ENCODE measurements at places on chromosomes 12 and 14.
A peak's percentile ranks its signal among the peaks of the same experiment; 100 is the strongest.

DNA sequence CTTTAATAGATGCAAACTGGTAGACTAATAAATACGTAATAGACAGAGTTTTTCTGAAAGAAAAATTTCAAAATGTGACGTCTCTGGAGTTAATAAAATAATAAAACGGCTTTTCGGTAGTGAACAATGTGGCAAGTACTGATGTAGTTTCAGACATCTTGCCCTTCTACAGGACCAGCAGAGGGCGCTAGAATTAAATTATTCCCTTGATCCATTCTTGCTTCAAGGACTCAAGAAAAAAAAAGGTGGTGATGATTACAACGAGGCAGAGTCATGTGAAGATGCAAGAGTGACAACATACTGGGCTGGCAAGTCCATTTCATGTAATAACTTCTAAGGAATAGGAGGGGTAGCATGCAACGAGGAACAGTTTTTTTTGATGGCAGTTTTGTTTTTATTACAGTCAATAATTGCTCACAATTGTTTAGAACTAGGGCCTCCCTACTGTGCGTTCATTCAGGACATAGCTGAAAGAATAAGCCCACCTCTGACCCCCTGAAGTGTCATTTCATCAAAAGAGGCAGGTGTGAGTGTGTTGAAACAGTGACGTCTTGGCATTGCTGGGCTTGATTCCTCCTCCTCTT lies 101.0 kb upstream of the GZMB start:
- DNase-seq, result peak; percentile 12

- peak; percentile 93 for DNase-seq
Measured at GRCh38 chr12:108633534-108634248, at the start of gene SELPLG. Gene SELPLG, minus strand, starts transcription at chr12:108633894. Its CDS starts 9,587 bp downstream, at chr12:108624307.

- no peak for DNase-seq
Measured at GRCh38 chr14:75650253-75651058, 10.2 kb downstream of the ERG28 start.

DNA sequence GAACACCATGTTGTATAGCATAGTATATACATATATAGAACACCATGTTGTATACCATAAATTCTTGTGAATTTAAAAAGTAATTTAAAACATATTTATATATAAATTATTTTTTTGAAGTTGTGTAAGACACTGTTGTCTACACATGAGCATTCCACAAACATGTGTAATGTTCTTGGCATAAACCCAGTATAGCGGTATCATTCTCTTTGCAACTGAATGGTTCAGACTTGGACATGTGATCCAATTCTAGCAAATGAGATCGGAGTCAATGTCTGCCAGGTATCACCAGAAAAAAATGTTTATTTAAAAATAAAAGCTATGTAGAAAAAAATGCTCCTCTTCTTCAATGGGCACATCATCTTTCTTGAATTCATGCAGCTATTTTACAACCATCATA lies 33.9 kb downstream of the CEP290 start:
- no peak for DNase-seq

DNA sequence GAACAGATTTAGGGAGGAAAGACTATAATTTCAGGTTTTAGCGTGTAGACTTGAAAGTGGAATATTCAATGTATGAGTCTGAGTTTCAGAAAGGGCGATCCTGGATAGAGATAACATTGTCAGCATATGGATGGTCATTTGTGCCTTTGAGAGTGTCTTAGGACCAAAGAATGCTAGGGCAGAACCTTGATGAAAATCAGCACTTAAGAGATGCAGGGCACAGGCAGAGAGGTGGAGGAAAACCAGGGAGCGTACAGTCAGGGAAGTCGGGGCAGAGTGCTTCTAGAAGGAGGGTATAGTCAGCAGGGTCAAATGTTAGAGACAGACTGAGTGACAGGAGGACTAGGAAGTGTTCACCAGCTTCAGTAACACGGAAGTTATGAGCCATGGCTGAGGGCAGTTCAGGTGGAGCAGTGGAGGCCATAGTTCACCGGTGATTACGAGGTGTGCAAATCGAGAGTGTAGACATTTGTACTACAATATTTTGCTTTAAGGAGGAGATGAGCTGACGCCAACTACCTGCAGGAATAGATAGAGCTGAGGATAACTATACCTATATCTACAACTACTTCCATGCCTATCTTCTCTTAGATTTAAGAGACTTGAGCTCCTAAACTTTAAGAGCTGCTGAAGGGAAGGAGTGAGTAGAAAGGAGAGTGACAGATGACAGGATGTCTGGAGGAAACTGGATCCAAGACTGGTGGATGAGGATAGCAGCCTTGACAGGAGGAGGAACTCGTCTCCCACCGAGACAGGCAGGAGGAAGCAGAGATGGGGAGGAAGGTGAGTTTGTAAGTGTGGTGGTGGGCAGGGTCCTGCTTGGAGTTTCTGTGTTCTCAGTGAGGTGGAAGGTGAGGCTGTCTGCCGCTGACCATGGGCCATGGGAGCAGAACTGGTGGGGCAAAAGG lies 6.5 kb downstream of the CBLN3 start:
- DNase-seq, result no peak

- DNase-seq, result no peak
Measured at GRCh38 chr12:41476499-41477439, 288.6 kb downstream of the PDZRN4 start.

- DNase-seq, result no peak
Measured at GRCh38 chr12:96807741-96808140, 99.3 kb upstream of the NEDD1 start.

GRCh38 chr12:124543052-124543589 lies 24.3 kb downstream of the NCOR2 start:
- no peak for DNase-seq

GRCh38 chr14:75222208-75222701 lies 45.8 kb upstream of the TMED10 start:
- no peak for DNase-seq

GRCh38 chr12:48817873-48818830 lies at the start of gene CACNB3:
Gene CACNB3, plus strand, starts transcription at chr12:48818496. Its CDS starts 434 bp downstream, at chr12:48818930.
- DNase-seq, result peak; percentile 76

DNA sequence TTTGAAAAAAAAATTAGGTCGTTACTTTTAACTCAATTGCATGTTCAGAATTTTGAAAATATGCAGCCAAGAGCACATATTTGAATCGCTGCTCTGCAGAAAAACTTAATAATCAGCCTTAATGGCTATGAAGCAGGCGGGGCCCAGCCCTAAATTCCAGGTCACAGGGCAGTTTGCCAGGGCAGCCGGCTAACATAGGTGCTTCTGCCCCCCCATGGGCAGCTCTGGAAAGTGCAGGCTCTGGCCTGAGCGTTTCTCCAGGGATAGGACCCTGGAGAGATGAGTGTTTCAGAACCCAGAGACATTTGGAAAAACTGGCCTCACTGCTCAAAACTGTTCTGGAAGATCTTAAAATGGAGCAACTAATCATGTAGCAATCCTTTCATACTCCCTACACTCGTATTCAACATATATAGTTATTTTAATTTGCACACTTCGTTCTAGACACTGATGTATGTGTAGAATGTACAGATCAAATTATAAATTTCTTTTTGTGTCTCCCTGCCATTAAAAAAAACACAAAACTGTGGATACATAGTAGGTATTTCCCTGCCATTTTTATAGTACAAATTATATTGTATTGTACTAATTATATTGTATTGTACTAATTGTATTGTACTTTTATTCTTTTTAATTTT lies 26.0 kb upstream of the PTGR2 start:
- DNase-seq, result peak; percentile 79

DNA sequence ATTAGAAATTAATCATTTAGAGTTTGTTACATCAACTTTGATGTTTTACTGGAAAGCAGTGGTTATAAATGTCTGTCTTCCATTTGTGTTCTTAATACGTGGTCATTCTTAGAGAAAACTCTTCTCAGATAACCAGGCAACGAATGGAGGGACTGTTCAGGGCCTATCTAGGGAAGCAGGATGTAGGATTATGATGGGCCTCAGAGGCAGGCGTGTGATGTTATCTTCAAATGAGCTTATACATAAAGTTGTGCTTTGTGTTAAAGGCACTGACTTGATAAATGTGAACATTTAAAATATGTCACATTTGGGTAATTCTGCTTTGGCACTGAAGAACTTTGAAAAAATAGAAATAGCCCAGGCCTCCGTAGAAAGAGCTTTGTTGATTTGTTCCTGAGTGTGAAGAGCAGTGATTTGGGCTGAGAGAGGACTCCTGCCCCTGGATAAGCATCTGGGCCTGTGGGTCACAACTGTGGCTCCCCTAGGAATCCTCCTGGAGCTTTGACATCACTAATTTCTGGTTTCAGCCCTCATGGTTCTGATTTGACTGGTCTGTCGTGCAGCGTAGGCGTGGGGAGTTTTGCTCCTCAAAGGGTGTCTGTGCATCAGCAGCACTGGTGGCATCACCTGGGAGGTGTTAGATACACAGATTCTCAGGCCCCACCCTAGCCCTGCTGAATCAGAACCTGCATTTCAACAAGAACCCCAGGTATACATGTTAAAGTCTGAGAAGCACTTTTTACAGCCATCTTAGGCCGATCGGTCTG lies 55.4 kb downstream of the SAMD4A start:
- DNase-seq, result no peak

- DNase-seq, result no peak
Measured at GRCh38 chr12:57582440-57582839, 8.6 kb upstream of the PIP4K2C start.

GRCh38 chr14:76884394-76884793 lies 58.2 kb downstream of the LRRC74A start:
- no peak for DNase-seq

DNA sequence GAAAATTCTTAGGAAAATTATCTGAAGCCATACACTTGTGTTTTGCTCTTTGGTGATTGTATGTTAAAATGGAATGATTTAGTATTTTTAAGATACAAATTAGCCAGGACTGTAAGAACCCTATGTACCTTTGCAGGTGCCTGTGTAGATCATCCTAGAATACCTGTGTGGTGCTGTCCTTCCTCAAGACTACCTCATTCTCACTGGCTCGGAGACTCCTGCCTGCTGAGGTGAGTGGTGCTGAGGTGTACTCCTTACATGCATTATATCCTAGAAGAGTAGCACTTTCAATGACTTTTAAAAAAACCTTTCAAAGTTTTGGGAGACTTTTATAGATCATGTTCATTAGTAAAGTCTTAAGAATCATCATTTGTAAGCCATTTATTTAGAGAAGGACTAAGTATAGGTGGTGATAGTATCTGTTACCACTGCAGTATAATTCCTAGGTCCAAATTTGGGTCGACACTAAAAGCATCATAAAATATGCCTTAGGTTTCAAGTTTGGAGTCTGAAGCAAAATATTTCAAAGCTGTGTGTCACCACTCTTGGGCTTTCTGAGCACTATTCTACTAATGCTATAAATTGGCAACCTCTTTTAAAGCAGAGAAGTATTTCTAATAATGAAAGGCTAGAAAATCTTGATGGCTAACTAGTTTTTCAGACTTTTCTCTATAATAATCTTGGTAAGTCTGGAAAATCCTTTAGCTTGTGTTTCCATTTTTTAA lies 36.6 kb downstream of the RASSF8 start:
- DNase-seq, result no peak

- DNase-seq, result no peak
Measured at GRCh38 chr12:76266797-76267196, 81.4 kb downstream of the BBS10 start.

DNA sequence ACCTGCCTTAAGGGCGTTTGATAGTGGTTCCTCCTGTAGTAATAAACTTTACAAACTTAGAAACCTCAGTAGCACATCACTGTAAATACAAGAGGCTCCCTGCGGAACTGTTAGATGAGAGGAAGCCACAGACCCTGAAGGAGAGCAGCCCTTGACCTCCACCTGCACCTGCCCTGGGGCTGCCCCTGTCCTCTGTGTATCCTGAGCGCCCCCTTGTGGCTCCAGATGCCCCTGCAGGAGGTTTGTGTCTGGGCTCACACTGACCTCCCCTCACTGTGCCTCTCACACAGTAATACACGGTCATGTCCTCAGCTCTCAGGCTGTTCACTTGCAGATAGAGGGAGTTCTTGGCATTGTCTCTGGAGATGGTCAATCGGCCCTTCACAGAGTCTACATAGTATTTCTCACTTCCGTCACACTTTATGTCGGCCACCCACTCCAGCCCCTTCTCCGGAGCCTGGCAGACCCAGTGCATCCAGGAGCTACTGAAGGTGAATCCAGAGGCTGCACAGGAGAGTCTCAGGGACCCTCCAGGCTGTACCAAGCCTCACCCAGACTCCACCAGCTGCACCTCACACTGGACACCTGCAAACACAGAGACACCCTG lies 1059.8 kb downstream of the TMEM121 start:
- DNase-seq, result peak; percentile 46

DNA sequence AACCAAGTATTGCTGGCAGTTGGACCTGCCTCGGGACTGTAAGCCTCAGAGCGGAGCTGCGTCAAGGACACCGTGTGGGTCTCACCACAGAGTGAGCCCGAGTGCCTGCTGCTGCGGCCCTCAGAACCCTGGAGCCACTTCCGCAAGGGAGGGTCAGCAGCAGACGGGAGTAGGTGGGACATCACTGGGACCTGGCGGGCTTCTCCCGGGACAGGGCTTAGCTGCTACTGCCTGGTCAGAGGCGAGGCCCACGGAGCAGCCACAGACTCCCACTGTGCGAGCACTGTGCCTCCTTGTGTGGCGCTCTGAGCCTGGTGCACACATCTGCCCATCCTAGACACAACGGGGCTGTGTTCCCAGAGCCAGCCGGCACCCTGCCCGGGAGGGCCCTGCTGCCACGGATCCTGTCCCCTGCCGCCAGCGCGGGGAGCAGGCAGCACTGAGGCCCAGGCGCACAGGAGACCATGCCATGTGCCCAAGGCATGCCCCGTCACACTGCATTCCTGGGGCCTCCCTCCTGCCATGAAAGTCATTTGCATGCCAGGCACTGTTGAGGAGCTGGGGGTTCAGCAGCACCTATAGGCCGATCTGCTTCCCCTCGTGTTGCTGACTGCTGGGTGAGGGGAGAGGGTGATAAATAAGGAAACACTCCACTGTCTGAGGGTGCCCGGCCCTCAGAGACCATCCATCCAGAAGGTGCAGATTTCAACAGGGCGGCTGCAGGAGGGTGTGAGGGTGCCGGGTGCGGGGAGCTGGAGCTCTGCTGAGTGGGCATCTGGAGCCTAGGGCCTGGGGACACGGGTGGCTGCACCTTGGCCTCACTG lies 10.0 kb downstream of the HIP1R start:
- no peak for DNase-seq
